ENCODE measurements at places on chromosomes 6 and 20. TPM values are rescaled to one million over a fixed set of nuclear protein-coding genes. Genes with fewer than 3 reads are reported as not detected.

Gene CENPQ
- total RNA-seq, result 4.8 TPM

Gene ENPP4
- 5.5 TPM for total RNA-seq

Gene SLC22A7
- not detected for total RNA-seq

Gene ME1
- total RNA-seq, result 8.4 TPM

Gene CDSN
- total RNA-seq, result not detected

Gene ZC2HC1B
- not detected for total RNA-seq
